Activated CD4-positive, alpha-beta memory T cell treated with anti-CD3 and anti-CD28 coated beads for 36 hours (primary cell): ENCODE measurements at places on chromosomes 1 and 21. TPM values are rescaled to one million over a fixed set of nuclear protein-coding genes. Genes with fewer than 3 reads are reported as not detected.

The FAM3B gene
- not detected for total RNA-seq

The MATN1 gene
- 0.34 TPM for total RNA-seq

The ST6GALNAC3 gene
- 0.41 TPM for total RNA-seq

The LDLRAD1 gene
- total RNA-seq = not detected

The MYOG gene
- total RNA-seq = not detected

The ADGRL2 gene
- total RNA-seq = not detected

The TMIGD3 gene
- total RNA-seq = not detected

The MSH4 gene
- 0.12 TPM for total RNA-seq

The BCAR3 gene
- 0.74 TPM for total RNA-seq

The SRGAP2B gene
- total RNA-seq = 21.8 TPM

The BTBD8 gene
- 2.9 TPM for total RNA-seq

The TSPEAR gene
- not detected for total RNA-seq

The OMA1 gene
- total RNA-seq = 13.0 TPM

The ANKRD35 gene
- total RNA-seq = 0.36 TPM

The ATP6V1G3 gene
- total RNA-seq = not detected

The AKT3 gene
- 33.3 TPM for total RNA-seq

The HCN3 gene
- total RNA-seq = 1.9 TPM

The GBP5 gene
- total RNA-seq = 95.1 TPM

The SLC16A4 gene
- total RNA-seq = 0.48 TPM

The CFHR1 gene
- not detected for total RNA-seq

The SLAMF1 gene
- 166 TPM for total RNA-seq

The F3 gene
- total RNA-seq = 0.15 TPM

The SPRR2F gene
- not detected for total RNA-seq

The ZBTB8B gene
- not detected for total RNA-seq
